ENCODE measurements at places on chromosomes 6 and 20. TPM values are rescaled to one million over a fixed set of nuclear protein-coding genes. Genes with fewer than 3 reads are reported as not detected.

DNA sequence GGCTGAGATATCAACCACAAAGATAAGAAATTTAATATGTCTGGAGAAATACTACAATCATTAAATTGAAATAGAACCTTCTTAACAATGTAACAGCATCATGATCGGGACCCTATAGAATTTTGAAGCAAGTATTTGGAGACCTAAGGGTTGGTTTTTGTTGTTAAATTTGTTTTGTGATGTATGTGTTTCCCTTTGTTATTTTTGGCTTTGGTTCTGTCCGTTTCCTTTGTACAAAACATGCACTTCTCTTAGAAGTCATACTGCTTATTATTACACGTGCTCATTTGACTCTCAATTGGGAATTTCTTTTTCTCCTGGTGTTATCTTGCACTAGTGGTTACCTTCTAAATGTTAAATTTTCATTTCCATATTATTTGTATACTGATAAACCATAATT is 4.0 kb upstream of the PLN start:
- no peak for DNase-seq

- no peak for DNase-seq
These were observed 78.9 kb downstream of the MTFR2 start for GRCh38 chr6:136171231-136171630.

GRCh38 chr6:150410399-150410798 is 41.6 kb downstream of the IYD start:
- DNase-seq: no peak

Gene DPPA5
- not detected for total RNA-seq

GRCh38 chr6:144285798-144286502 is 815 bp downstream of the UTRN start:
- DNase-seq: no peak

Gene TCF21
- 12.5 TPM for total RNA-seq
